PC-9 (cell line): ENCODE measurements at places on chromosomes 3 and 15. TPM values are rescaled to one million over a fixed set of nuclear protein-coding genes. Genes with fewer than 3 reads are reported as not detected.

GRCh38 chr3:64049136-64049535 lies 25.8 kb upstream of the PSMD6 start:
- H3K27ac ChIP-seq, result no peak overlapping the region
- no peaks in the 10 kb centered on the region for H3K27me3 ChIP-seq
- H3K4me3 ChIP-seq, result no peak overlapping the region
- no peaks in the 10 kb centered on the region for H3K36me3 ChIP-seq
- H3K4me1 ChIP-seq, result 0 out of 2 replicates have a peak, but pooled peaks cover 4% of the 10 kb centered on the region

DNA sequence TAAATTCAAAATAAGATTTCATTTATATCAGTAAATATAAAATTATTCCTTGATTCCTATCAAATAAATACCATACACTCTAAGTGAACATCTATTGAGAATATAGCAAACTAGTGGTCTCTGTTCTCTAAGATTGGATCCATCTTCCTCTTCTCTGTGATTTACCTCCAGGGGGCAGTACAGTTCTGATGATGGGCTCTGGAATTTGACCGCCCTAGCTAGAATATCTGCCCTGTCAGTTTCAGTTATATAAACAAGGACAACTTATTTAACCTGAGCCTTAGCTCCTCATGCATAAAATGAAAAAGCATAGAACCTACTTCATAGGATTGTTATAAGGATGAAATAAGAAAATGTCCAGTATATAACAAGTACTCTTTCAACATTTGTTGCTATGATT lies 171.1 kb upstream of the CCDC54 start:
- no peaks in the 10 kb centered on the region for H3K36me3 ChIP-seq
- DNase-seq, result peak; percentile 26
- no peak overlapping the region for H3K27ac ChIP-seq
- H3K4me1 ChIP-seq, result peaks cover 32% of the 10 kb centered on the region

DNA sequence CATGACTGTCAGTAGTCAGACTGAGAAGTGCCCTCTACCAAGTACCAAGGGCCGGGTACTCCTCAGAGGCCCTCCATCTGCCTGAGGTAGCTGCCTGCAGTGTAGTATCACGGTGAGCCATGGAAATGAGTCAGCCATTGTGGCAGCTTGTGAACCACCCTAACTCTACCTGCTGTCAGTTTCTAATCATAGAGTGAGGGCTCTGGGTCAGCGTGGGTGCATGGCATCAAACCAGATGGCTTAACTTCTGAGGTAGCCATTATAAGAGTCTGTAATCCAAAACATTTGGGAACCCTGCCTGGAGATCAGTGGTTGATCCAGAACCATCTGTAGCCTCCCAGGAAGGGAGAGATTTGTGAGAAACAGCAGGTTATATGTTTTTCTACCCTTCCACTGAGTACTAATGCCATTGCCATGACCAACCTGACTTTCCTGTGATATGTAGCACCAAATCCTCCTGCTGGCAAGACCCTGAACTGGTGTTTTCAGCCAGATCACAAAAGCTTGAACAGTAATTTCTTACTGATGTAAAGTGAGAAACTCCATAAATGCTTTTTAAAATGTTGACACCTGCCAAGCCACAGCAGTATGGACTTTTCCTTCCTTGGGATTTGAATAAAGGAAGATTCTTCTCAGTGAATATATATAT lies 38.9 kb downstream of the ABHD2 start:
- H3K27ac ChIP-seq, result peak overlapping the region; percentile 52
- DNase-seq, result no peak
- no peak overlapping the region for H3K4me3 ChIP-seq
- H3K4me1 ChIP-seq, result peaks cover 53% of the 10 kb centered on the region
- no peaks in the 10 kb centered on the region for H3K27me3 ChIP-seq
- H3K36me3 ChIP-seq, result peaks cover 48% of the 10 kb centered on the region

- no peak overlapping the region for H3K4me3 ChIP-seq
- DNase-seq, result no peak
- H3K27ac ChIP-seq, result no peak overlapping the region
- H3K27me3 ChIP-seq, result no peaks in the 10 kb centered on the region
- H3K4me1 ChIP-seq, result no peaks in the 10 kb centered on the region
Observed at GRCh38 chr3:178658694-178659325, 122.6 kb downstream of the KCNMB2 start.

GRCh38 chr3:51361746-51362145 lies 23.3 kb upstream of the MANF start:
- H3K36me3 ChIP-seq, result peaks cover 6% of the 10 kb centered on the region; the same call in 1 of the 2 replicates
- no peak for DNase-seq
- H3K4me1 ChIP-seq, result peaks cover 4% of the 10 kb centered on the region
- no peak overlapping the region for H3K4me3 ChIP-seq
- no peaks in the 10 kb centered on the region for H3K27me3 ChIP-seq
- H3K27ac ChIP-seq, result no peak overlapping the region

GRCh38 chr15:63507878-63508818 lies 3.8 kb downstream of the USP3 start:
- no peak for DNase-seq
- peaks cover 56% of the 10 kb centered on the region for H3K4me1 ChIP-seq
- H3K4me3 ChIP-seq, result no peak overlapping the region
- H3K36me3 ChIP-seq, result no peaks in the 10 kb centered on the region
- 0 out of 2 replicates have a peak overlapping the region, but pooled peaks have one; percentile 69 for H3K27ac ChIP-seq
- H3K27me3 ChIP-seq, result no peaks in the 10 kb centered on the region

DNA sequence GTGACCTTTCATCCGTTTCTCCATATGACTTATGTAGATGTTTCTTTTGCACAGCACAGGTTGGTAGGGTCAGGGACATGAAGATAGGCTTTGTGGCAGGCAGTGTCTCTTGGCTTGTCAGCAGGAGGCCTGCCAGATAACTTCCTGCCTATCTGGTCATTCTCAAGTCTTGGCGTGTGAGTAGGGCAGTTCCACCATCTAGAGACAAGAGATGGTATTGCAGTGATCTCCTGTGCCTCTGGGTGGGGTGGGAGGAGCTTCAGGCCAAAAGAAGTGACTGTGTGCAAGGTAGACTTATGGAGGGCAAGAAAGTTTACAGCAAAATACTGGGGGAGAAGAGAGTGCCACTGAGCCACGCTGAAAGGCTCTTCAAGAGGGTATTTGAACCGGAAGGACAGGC lies 11.0 kb downstream of the TEX264 start:
- H3K4me1 ChIP-seq, result no peaks in the 10 kb centered on the region
- no peaks in the 10 kb centered on the region for H3K27me3 ChIP-seq
- peak; percentile 69 for DNase-seq
- H3K36me3 ChIP-seq, result no peaks in the 10 kb centered on the region
- no peak overlapping the region for H3K27ac ChIP-seq

- no peak for DNase-seq
- H3K4me3 ChIP-seq, result no peak overlapping the region
- no peaks in the 10 kb centered on the region for H3K27me3 ChIP-seq
- H3K4me1 ChIP-seq, result no peaks in the 10 kb centered on the region
- no peak overlapping the region for H3K27ac ChIP-seq
Observed at GRCh38 chr3:179156170-179156569, 8.0 kb downstream of the PIK3CA start.

DNA sequence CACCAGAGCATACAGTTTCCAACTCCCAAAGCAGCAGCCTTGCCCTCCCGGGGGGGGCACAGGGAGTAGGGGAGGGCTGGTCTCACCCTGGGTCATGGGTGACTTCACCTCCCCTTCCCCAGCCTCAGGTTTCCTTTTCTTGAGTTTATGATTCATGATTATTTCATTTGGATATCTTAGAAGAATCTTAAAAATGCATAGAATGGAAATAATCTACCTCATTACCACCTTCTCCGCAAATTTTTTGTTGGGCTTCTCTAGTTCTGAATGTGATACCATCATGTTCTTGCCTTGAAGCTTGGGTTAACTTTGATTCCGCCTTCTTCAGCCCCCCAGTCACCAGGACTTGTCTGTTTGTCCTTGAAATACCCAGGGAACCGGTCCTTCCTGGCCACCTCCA lies 148.8 kb upstream of the ROPN1 start:
- no peaks in the 10 kb centered on the region for H3K4me1 ChIP-seq
- H3K4me3 ChIP-seq, result no peak overlapping the region
- no peaks in the 10 kb centered on the region for H3K36me3 ChIP-seq
- H3K27me3 ChIP-seq, result peaks cover 44% of the 10 kb centered on the region
- no peak for DNase-seq

GRCh38 chr3:31235062-31235700 lies 297.5 kb upstream of the STT3B start:
- no peak overlapping the region for H3K27ac ChIP-seq
- no peaks in the 10 kb centered on the region for H3K27me3 ChIP-seq
- no peaks in the 10 kb centered on the region for H3K4me1 ChIP-seq

GRCh38 chr3:130276203-130276803 lies 69.2 kb upstream of the COL6A5 start:
- no peak overlapping the region for H3K4me3 ChIP-seq
- H3K27ac ChIP-seq, result no peak overlapping the region
- no peaks in the 10 kb centered on the region for H3K36me3 ChIP-seq
- H3K4me1 ChIP-seq, result no peaks in the 10 kb centered on the region

GRCh38 chr3:90221900-90222299 lies 1114.5 kb downstream of the EPHA3 start:
- no peaks in the 10 kb centered on the region for H3K27me3 ChIP-seq
- no peaks in the 10 kb centered on the region for H3K4me1 ChIP-seq
- no peaks in the 10 kb centered on the region for H3K36me3 ChIP-seq

GRCh38 chr3:98371853-98372252 lies 18.2 kb downstream of the OR5K4 start:
- H3K4me1 ChIP-seq, result no peaks in the 10 kb centered on the region
- no peaks in the 10 kb centered on the region for H3K27me3 ChIP-seq
- DNase-seq, result no peak
- no peak overlapping the region for H3K27ac ChIP-seq

DNA sequence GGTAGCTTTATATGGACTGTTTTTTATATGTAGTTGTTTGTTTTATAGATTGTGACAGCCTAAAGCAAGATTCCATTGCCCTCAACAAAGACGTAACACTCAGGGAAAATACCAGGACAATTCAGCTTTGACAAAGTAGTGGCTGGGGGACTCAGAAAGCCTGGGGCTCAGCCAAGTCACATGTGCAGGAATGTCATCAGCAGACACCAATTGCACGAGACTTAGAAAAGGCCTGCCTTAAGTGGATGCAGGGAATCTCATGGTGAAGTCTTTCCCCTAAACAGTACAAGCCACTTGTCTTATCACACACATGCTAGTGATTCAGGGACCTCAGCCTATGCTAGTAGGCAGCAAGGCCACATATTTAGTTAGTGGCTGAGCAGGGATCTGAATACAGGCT lies 381.8 kb upstream of the THBS1 start:
- H3K4me3 ChIP-seq, result no peak overlapping the region
- H3K27me3 ChIP-seq, result no peaks in the 10 kb centered on the region
- no peaks in the 10 kb centered on the region for H3K36me3 ChIP-seq
- H3K27ac ChIP-seq, result no peak overlapping the region

- no peaks in the 10 kb centered on the region for H3K4me1 ChIP-seq
- H3K36me3 ChIP-seq, result no peaks in the 10 kb centered on the region
- no peaks in the 10 kb centered on the region for H3K27me3 ChIP-seq
- no peak overlapping the region for H3K27ac ChIP-seq
- H3K4me3 ChIP-seq, result no peak overlapping the region
Observed at GRCh38 chr3:123883111-123883510, 1.0 kb downstream of the MYLK start.

DNA sequence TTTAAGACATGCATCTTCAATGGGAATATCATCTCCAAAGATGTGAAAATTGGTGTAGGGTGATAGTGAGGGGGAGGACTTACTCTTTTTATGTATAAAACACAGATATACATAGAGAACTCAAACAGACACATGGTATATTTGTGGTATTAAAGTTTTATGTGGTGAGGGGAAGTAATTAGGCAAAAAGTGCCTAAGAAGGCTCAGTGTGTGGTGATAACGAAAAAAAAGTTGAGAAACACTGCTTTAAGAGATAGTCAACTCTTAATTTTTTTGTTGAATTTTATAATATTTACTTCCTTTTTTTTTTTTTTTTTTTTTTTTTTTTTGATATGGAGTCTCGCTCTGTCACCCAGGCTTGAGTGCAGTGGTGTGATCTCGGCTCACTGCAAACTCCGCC lies 174.2 kb upstream of the FRMD4B start:
- H3K36me3 ChIP-seq, result no peaks in the 10 kb centered on the region
- H3K4me3 ChIP-seq, result no peak overlapping the region
- no peak for DNase-seq

DNA sequence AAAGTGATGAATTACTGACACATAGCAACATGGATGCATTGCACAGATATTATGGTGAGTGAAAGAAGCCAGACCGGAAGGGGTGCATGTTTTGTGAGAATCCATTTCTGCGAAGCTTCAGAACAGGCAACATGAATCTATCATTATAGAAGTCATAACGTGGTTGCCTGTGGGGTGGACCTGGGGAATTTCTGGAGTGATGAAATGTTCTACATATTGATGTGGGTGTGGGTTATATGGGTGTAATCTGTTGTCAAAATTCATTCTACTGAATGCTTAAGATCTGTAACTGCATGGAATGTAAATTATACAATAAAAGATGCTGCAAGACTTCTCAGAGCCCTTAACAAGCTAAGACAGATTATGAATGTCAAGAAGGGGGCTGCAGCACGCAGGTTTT lies 25.2 kb upstream of the TSPAN3 start:
- no peak for DNase-seq
- no peak overlapping the region for H3K4me3 ChIP-seq
- H3K27me3 ChIP-seq, result no peaks in the 10 kb centered on the region
- H3K4me1 ChIP-seq, result no peaks in the 10 kb centered on the region
- no peaks in the 10 kb centered on the region for H3K36me3 ChIP-seq
- no peak overlapping the region for H3K27ac ChIP-seq

DNA sequence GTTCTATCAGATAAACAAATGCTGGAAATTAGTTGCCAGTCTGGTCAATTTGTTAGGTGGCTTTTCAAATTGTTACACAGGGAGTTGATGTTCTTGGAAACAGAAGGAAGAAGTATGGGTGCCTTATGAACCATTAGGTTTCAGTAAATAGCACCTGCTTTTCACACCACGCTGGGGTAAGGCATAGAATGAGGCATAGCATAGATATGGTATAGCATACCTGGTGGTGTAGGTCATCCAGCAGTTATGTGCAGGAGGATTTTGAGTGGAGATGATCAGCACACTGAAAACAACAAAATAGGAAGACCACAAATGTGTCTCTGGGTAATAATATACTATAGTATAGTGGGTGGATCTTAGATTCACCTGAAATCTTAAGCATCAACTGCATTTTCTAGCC lies 121.4 kb downstream of the GMPS start:
- no peaks in the 10 kb centered on the region for H3K36me3 ChIP-seq
- no peak overlapping the region for H3K27ac ChIP-seq
- no peak overlapping the region for H3K4me3 ChIP-seq
- H3K4me1 ChIP-seq, result no peaks in the 10 kb centered on the region
- no peak for DNase-seq
- H3K27me3 ChIP-seq, result no peaks in the 10 kb centered on the region

GRCh38 chr3:123834631-123835030 lies 49.5 kb downstream of the MYLK start:
- H3K36me3 ChIP-seq, result no peaks in the 10 kb centered on the region
- peaks cover 11% of the 10 kb centered on the region; the same call in 1 of the 2 replicates for H3K4me1 ChIP-seq
- H3K27me3 ChIP-seq, result no peaks in the 10 kb centered on the region
- H3K27ac ChIP-seq, result no peak overlapping the region

Gene LSAMP
- not detected in 2 replicates for total RNA-seq

Gene LTF
- not detected in 2 replicates for total RNA-seq

Gene SNTN
- not detected in 2 replicates for total RNA-seq

Gene DZIP1L
- total RNA-seq, result 2.3 and 6.1 TPM in 2 replicates

Gene RNF111
- total RNA-seq, result 30.2 and 37.7 TPM in 2 replicates

Gene CD200R1
- 0.20 and 0.63 TPM in 2 replicates for total RNA-seq

Gene PAQR5
- total RNA-seq, result 4.9 and 5.1 TPM in 2 replicates
